GM04504 (cell line): ENCODE measurements at places on chromosomes 16 and 17.

DNA sequence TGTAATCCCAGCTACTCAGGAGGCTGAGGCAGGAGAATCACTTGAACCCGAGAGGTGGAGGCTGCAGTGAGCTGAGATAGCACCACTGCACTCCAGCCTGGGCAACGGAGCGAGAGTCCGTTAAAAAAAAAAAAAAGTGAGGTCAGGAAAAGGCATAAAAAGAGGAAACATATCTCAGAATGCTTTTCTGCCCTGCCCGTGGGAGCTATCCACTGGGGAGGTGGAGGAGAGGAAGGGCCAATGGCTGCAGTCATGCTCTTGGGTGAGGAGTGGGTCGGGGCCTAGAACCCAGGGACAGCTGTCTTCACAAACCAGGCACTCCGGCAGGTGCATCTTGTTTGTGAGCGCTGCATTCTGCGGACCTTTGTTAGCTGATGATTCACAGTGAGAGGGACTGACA lies 60.0 kb upstream of the CDC42EP4 start:
- DNase-seq = no peak

GRCh38 chr17:81537856-81538555 lies 9.8 kb downstream of the FSCN2 start:
- DNase-seq = no peak

DNA sequence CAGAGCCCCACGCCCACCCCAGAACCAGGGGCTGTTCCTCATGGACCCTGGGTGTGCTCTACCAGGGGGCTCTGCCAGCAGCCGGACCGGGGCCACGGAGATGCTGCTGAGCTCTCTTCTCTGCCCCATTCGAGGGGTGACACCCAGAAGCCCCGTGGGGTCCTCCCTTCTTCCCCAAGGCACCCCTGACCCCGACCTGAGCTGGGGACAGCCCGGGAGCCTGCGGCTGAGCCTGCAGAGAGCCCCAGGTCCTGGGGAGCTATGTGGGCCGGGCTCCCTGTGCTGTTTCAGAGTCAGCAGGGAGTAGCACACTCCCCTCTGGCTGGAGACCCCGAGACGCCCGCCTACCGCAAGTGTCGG lies 1.2 kb upstream of the PRR35 start:
- no peak for DNase-seq

DNA sequence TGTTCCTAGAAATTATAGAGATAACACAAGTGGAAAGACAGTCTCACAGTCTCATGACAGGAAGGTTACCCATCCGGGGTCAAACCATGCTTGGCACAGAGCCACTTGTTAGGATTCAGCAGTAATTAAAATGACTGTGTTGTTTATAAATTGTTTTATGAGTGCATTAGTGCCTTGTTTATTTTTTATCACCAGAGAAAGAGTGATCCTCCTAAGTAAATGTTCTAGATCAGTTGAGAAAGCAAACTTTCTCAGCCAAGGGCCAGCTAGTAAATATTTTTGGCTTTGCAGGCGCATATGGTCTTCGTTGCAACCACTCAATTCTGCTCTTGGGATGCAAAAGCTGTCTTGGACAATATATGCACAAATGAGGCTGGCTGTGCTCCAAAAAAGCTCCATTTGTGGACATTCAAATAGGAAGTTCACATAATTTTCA lies 253.9 kb upstream of the CACNG5 start:
- DNase-seq = peak; percentile 58

DNA sequence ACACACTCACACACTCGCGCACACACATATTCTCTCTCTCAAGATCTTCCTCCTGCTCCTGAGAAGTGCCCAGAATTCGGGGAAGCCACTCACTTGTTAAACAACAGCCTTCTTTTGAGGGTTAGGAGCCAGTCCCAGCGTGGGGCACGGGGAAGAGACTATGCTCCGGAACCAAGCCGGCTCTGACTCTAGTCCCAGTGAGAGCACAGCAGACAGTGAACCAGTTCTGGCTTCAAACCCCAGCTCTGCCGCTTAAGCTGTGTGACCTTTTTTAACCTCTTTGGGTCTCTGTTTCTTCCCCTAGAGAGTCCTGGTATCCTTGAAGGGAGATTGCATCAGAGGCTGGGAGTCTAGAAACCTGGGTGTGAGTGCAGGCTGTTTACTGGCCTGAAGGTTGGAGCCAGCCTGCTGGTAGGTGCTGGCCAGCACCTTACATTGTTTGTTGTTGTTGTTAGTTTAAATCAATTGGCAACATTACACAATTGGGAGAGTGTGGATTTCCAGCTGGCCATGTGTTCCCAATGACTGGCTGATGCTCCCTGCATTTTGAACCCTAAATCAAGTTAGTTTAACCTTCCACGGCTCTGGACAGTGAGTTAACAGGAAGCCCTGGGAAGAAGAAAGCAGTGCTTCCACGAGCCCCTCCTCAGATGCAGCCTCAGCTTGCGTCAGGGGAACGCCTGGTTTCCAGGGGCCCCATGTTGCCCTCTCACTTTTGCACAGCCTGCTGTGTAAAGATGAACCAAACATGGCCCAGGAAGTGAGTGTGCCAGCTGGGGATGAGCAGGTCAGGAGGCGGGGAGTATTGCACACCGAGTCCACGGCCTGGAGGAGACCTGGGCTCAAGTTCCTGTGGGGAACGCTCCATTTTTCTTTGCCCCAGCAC lies 71.5 kb downstream of the GAS7 start:
- DNase-seq = peak; percentile 46

DNA sequence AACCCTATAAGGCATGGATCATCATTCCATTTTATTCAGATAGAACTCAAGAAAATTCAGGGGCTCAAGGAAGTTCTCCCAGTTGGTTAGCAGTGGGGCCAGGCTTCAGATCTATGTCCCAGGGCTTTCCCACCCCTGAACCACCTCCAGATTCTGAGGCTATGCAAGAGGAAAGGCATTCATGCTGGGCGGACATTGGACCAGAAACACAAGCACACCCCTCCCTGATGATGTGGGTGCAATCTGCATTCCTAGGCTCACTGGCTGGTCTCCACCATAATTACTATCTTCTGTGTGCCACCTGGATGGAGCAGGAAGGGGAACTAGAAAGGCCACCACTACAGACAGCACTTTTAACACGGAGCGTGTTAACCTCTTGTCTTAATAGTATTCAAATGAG lies 63.2 kb upstream of the ASIC2 start:
- no peak for DNase-seq

- no peak for DNase-seq
Measured at GRCh38 chr17:50048146-50048720, 7.7 kb upstream of the ITGA3 start.

GRCh38 chr17:49358641-49359247 lies 3.3 kb downstream of the ZNF652 start:
- DNase-seq = no peak

DNA sequence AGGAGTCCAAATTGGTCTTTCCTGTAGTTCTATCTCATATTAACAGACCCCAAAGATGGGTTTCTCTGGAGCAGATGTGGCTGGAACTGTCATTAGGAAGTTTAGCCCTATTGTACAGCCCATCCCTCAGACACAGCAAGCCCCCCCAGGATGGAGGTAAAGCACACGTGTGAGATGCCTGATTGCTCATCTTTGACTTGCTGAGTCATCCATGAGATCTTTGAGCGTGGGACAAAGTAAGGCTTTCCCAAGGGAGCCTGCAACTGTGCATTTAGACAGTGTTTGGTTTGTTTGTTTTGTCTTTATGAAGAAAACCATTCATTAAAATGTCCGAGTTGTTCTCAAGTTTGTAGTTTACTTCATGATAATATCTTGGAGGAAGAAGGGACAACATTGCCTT lies 145.3 kb upstream of the CDH13 start:
- DNase-seq = no peak

- no peak for DNase-seq
Measured at GRCh38 chr16:13205352-13205751, 304.0 kb downstream of the SHISA9 start.

DNA sequence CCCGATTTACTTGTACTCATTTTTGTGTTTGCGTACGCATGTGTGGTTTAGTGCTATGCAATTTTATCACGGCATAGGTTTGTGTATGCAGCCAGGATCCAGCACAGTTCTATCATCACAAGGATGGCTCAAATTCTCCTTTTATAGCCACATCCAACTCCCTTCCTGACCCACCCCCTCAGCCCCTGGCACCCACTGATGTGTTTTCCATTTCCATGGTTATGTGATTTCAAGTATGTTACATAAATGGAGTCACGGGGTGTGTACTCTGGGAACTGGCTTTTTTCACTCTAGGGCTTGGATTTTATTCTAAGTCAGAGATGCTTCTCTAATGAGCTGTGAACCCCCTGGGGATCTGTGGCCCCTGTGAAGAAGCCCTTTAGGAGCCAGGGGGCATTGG lies 16.8 kb downstream of the IL4R start:
- DNase-seq = peak; percentile 74

DNA sequence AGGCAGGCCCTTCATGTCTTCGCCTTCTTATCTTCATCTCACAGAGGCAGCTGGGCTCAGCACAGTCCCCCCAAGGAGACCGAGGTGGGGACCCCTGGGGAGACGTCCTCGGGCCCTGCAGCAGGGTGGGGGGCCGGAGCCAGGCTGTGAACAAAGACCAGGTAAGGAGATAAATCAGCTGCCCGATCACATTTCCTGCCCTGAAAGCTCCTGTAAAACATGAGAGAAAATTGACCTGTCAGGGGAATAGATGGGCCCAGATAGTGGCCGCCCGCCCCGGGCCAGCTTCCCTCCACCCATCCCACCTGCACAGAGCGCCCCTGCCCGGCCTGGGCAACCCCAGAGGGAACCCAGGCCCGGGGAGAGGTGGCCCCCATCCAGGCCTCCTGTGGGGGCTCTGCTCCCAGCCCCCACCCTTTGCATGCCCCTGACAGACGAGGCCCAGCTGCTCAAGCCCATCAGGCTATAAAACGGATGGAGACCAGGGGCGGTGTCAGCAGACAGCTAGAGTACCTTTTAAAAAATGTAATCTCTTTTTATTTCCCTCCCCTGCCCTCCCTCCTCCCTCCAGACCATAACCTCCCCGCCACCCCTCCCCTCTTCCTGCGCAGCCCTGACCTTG lies 18.8 kb upstream of the SLC38A10 start:
- DNase-seq = no peak

- DNase-seq = peak; percentile 10
Measured at GRCh38 chr16:54236773-54237172, 49.8 kb downstream of the IRX3 start.

DNA sequence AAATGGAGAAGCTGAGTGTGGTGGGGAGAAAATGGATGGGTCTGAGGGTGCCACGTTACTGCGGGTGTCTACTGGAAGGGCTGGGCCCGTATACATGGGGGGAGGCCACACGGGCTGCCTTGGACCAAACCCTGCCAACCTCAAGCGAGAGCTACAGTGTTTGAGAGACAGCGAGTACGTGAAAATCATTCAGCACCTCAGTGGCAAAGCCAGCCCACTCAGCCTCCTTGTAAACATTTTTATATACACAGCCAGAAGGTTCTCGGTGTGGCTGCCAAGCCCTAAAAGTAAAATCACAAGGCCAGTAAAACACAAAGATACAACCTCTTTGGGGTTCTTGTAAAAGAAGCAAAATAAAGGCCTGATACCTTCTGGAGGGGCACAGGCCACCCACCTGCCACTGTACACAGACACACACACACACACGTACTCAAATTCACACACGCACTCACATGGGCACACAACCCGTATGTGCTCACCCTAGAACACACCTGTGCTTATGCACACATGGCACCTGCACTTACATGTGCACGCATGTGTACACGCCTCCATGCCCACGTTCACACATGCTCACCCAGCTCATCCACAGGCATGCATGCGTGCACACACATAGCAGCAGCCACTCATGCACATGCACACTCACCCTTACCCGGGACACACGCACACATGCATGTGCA lies 102.8 kb downstream of the GSG1L start:
- no peak for DNase-seq

- no peak for DNase-seq
Measured at GRCh38 chr16:84329843-84330684, 35.4 kb downstream of the WFDC1 start.

DNA sequence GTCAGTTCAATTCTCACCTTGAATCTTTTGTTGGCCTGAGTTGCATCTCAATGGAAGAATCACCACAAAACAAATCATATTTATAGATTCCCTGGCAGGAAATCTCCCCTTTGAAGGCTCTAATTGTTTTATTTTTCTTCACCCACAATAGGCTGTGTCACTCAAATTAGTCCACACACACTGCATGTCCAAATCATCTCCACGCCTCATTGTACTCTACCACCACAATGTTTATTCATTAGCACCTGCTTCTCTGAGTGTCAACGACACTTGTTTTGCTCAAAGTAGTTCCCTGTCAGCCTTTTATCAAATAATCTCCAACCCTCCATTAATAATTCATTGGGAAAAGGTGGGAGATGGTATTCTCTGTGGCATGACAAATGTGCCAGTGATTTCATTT lies 164.3 kb downstream of the ABCC12 start:
- no peak for DNase-seq

DNA sequence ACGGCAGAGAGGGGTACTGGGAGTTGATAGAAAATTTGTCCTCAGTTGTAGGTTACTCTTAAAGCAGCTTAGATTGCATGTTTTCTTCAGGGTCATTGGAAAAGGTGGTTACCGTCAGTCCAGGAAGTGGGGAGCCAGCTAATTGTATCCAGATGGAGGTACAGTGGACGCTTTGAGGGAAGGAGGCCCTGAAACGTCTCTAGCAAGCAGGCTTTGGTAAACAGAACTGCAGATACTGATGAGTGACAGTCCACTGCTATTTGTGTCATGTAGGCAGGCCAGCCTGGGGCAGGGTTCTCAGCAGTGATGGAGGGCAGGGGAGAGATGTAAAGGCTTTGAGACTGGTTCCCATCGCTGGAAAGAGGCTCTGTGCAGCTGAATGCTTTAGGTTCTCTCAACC lies 30.2 kb upstream of the ST6GALNAC1 start:
- no peak for DNase-seq

GRCh38 chr16:24953306-24953705 lies 61.9 kb downstream of the ARHGAP17 start:
- DNase-seq = no peak

DNA sequence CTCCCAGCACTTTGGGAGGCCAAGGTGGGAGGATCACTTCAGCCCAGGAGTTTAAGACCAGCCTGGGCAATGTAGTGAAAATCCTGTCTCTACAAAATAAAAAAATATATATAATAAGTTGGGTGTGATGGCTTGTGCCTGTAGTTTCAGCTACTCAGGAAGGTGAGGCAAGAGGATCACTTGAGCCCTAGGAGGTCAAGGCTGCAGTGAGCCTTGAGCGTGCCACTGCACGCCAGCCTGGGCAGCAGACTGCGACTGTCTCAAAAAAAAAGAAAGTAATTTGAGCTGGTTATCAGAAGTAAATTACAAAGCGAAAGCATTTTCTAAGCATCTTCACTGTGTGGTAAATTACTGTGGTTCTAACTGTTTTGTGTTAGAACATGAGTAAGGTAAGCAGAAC lies 66.2 kb downstream of the NQO1 start:
- DNase-seq = no peak

GRCh38 chr16:57848181-57848580 lies 45.9 kb upstream of the KIFC3 start:
- DNase-seq = no peak

DNA sequence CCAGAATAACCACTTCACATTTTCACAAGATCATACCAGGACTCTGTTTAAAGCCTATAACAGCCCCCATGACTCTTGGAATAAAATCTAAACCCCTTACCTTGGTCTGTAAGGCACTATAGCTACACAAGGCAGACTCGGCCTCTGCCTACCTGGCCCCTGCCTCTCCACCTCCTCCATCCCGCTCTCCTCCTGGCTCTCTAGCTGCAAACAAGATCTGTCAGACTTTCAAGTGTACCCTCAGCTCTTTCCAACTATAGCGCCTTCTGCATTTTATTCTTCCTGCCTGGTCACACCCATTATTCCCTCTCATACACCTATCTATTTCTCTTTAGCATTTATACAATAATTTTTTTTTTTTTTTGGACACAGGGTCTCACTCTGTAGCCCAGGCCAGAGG lies 8.2 kb downstream of the USP31 start:
- DNase-seq = no peak
